ENCODE measurements at places on chromosomes 13 and 19. TPM values are rescaled to one million over a fixed set of nuclear protein-coding genes. Genes with fewer than 3 reads are reported as not detected.

DNA sequence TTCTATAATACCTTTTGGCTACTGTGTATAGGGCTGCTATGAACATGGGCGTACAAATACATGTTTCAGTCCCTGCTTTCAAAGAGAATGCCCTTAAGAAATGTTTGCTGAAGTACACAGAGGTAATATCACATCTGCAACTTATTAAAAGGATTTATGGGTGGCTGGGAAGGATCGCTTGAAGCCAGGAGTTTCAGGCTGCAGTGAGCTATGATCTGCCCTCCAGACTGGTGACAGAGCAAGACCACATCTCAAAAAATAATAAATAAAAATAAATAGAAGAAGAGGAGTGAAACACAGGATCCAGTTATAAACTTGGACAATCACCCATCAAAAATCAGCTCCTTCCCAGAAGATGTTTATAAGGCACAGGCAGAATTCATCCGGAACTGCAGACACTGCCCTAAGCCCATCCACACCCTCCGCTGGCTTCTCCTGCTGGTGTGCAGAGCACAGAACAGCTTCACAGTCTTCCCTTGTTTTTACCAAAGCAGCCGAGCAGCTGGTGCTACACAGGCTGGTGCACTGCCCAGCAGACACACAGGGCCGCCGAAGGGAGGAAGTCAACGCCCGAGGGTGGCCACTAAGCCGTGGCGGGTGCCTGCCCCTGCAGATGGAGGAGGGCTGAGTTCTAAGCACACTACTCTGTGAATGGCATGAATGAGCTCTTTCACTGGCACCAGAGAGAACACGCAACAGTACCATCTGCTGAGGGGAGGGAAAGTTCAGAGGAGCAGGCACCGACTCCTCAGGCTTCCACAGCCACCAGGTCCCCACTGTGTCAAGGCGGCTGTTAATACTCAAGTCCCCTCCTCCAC is 44.0 kb downstream of the BRD4 start:
- DNase-seq: peak; percentile 31

DNA sequence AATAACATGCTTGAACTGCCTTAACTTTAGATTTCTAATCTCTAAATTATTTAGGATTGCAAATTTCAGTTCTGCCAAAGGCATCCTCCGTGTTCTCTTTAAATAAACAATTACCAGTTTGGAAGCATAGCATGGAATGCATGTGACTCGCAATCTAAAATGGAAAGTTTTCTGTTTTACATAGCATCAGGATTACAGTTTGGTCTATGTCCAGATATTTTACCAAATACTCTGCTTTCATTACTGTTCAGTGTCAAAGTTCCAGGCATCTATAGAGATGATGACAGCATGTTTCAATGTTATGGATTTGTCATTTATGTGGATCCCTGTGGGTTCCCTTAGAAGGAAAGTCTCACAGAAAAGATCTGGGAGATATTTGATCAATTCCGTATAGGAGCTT is 16.8 kb downstream of the FLT1 start:
- DNase-seq: no peak

- DNase-seq: no peak
These were observed 77.3 kb upstream of the SLAIN1 start for GRCh38 chr13:77620138-77620537.

- no peak for DNase-seq
These were observed 49.9 kb downstream of the KCTD12 start for GRCh38 chr13:76836311-76836710.

DNA sequence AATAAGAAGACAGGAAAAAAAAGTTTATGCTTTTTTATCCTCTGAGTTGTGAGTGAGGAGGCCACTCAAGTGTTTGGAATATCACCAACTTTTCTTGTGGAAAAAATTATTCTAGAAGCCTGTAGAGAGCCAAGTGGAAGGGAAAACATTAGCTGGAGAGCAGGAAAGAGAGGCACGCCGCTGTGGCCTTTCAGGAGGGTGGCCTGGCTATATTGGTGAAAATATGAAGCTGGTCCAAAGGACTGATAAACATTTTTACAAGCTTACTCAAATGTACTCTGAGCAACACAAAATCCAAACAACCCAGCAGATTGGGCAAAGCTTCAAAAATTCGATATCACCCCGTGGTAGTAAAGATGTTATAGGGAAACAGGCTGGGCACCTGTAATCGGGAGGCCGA is 2.3 kb upstream of the EIF3G start:
- DNase-seq: no peak

DNA sequence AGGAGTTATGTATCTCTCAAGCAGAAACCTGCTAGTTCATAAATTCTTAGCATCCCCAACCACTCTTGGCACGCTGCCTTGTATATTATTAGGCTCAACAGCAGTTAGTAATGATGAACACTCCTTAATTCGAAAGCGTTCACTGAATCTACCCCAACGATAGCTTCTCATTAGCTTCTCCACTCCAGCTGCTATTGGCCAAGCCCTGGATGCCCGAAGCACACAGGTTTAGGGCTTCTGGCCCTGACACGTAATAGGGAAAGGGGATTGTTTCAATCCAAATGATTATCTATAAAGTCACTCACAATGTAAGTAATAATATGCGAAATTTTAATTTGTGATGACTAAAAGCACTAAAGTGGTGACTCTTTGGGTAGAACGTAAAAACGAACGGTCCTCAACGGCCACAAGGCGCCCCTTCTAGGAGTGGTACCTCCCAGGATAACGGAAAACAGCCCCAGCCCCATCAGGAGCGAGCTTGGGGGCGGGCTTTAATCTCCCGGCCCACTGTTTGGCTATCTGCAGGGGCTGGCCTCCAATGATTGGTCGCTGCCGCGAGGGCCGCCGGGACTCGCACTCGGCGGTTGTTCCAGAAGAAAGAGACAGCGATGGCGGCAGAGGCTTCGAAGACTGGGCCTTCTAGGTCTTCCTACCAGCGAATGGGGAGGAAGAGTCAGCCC is at the start of gene RNF17:
Gene RNF17, plus strand, starts transcription at position 574 of the 680 bp plus-strand sequence. Its CDS starts 35 bp downstream, at position 609.
- no peak for DNase-seq

DNA sequence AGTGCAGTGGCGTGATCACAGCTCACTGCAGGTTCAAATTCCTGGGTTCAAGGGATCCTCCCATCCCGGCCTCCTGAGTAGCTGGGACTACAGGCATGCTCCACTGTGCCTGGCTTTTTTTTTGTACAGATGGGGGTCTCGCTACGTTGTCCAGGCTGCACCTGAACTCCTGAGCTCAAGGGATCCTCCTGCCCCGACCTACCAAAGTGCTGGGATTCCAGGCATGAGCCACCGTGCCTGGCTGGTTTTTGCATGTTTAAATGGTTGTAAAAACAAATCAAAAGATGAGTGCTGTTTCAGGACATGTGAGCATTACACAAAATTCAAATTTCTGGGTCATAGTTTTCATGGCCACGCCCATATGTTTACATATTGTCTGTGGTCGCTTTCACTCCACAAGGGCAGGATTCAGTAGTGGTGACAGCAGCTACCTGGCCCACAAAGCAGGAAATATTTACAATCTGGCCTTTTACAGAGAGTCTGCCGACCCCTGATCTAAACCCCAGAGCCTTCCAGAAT is 5.3 kb downstream of the MATK start:
- no peak for DNase-seq

FGF14 gene
- 0.43 TPM for total RNA-seq

ADGRE2 gene
- total RNA-seq: 0.34 TPM

Measured in neural progenitor cell (in vitro differentiated cells).